ENCODE measurements at places on chromosomes 7 and 10.

- no peak for DNase-seq
Observed at GRCh38 chr7:4113271-4113670, 568.8 kb upstream of the FOXK1 start.

- no peak for DNase-seq
Observed at GRCh38 chr7:130273081-130273932, 6.6 kb downstream of the CPA2 start.

DNA sequence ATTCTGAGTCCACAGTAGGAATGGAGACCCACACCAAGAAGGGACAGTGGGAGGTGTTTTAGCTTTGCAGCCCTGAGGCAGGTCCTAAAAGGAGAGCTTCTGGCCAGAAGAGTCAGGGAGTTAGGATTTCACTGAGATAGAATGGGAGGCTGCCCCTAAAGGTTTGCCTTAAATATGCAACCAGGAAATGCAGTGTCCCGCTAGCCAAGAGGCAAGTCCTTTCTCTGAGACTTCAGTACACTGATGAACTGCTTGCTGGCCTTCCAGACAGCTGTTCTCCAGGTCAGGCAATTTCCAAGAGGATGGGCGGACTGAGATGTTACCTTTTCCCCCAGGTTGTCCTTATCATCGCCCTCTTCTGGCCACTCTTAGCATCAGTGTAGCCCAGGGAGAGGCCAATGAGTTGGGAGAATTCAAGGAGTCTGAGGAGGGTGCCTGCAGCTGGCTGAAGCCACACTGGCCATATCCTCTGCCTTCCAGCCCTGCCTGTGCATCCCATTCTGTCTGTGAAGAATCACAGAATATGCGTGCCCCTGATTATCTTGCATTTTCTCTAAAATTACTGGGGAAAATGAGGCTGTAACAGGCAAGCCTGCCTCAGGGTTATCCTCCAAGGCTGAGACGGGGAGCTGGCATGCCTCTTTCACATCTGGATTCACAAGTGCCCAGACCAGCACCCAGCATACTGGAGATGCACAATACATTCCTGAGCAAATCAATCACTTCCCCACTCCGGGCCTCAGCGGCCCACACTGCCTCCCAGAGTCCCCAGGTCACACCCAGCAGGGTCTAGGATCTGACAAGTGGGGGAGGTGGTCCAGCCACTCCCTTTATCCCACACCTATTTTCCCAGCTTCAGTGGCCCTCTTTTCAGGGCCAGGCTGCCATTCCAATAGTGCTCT is 2.4 kb downstream of the TLL2 start:
- peak; percentile 46 for DNase-seq

- DNase-seq, result no peak
Observed at GRCh38 chr7:133540096-133540860, 287.4 kb downstream of the EXOC4 start.

GRCh38 chr10:12388671-12389070 is 39.3 kb downstream of the CAMK1D start:
- no peak for DNase-seq

- DNase-seq, result no peak
Observed at GRCh38 chr10:14282276-14282675, 48.4 kb downstream of the FRMD4A start.

GRCh38 chr10:108735380-108735779 is 1187.9 kb downstream of the XPNPEP1 start:
- DNase-seq, result peak; percentile 52

DNA sequence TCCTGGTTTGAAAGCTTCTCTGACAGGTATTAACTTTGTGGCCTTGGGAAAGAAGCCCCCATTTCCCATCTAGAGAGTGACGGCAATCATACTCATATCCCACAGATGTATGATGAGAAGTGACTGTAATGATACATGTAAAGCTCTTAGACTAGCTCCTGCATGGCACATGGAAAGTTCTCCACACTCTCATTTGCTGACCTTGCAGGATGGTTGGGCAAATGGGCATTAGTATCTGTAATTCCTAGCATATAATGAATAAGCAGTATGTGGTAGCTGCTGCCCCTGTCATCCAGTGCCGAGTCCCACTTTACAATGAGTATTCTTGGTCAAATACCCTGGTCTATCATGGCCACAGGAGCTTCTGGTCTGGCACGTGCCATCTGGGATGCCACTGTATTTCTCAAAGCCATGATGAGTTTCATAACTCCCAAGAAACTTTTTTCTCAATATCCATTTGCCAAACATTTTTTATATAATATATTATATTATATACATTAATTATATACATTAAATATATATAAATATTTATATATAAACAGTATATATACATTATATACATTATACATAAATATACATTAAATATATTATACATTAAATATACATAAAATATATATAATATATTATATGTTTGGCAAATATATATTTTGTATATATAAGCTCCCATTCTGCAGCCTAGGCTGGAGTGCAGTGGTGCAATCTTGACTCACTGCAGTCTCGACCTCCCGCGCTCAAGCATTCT is 106.5 kb upstream of the FZD1 start:
- DNase-seq, result no peak

DNA sequence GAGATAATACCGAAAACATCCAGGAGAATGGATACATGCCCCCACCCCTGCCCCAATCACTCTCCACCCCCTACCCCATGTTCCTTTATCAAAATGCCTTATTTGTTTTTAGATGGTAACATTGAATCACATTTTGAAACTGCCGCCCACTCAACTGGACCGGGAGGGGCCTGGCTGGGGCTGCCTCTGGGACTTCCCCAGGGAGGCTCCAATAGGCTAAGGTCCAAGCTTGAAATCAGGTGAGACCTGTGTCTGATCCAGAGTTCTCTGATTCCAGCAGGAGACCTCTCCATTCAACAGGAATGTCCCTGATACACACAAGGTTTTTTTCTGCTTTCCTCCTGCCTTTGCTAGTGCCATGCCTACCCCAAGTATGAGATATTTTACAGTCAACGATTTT is 43.8 kb upstream of the ACSL5 start:
- DNase-seq, result no peak

GRCh38 chr10:103784723-103785418 is 70.5 kb downstream of the SH3PXD2A start:
- no peak for DNase-seq

GRCh38 chr10:60549686-60550085 is 160.0 kb upstream of the ANK3 start:
- no peak for DNase-seq

DNA sequence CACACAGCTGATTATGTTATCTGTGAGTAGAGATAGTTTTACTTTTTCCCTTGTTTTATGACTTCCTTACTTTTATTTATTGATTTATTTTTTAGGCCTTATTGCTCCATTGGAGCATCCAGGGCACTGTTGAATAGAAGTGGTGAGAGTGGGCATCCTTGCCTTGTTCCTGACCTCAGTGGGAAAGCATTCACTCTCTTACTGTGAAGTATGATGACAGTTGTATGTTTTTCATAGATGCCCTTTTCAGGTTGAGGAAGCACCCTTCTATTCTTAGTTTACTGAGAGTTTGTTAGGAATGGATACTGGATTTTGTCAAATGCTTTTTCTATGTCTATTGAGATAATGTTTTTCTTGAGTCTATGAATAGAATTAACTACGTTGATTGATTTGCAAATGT is 88.6 kb downstream of the XRCC2 start:
- no peak for DNase-seq

DNA sequence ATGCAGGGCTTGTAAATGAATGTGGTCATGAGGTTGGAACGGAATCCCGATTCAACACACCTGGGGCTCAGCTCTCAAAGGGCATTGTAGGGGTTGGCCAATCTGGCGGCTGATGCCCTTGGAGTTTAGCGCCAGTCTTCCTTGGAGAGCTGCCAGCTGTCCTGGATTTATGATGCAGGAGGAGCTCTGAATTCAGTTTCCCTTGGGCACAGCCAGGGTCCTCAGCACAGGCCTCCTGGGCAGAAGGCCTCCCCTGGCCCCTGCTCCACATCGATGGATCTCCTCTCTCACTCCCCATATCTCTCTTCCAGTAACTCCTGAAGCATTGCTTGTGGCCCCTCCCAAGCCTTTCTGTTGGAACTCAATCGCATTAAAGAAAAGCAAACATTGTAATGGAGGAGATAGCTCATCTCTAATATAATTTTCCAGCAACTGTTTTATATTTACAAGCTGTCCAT is 985 bp upstream of the CYTH3 start:
- no peak for DNase-seq

- DNase-seq, result no peak
Observed at GRCh38 chr7:151339651-151340382, 1.8 kb upstream of the NUB1 start.

GRCh38 chr7:54799792-54800191 is 40.8 kb upstream of the SEC61G start:
- no peak for DNase-seq

GRCh38 chr7:130615583-130615982 is 53.0 kb downstream of the COPG2 start:
- no peak for DNase-seq

DNA sequence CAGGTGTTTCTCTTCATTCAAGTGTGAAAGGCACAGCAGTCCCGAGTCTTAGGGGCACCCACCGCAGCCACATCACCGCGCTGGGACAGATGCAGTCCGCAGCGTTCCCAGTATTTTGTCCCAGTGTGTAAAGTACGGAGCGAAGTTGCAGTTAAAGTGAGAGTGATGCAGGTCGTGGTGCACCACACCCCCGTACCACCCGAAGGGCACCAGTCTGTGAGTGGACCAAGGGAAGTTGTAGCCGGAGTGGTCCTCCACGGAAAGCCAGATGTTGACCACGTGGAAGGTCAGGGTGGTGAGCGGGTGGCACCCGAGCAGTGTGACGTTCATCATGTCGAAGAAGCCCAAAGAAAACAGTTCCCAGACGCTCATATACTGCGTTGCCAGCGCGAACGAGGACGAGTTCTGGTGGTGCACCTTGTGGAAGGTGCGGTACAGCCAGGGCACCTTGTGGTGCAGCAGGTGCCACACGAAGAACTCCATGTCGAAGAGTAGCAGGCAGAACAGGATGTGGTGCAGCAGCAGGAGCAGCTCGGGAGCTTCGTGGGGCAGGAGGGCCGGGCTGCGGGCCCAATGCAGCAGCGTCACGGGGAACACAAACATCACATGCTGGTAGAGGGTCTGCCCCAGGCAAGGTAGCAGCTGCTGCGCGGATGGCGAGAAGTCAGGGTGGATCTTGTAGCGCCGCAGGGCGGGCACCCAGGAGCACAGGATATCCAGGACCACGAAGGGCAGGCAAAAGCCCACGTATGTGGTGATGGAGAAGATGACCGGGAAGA is 526 bp downstream of the CH25H start:
- no peak for DNase-seq

GRCh38 chr10:12484941-12485805 is 135.8 kb downstream of the CAMK1D start:
- no peak for DNase-seq

DNA sequence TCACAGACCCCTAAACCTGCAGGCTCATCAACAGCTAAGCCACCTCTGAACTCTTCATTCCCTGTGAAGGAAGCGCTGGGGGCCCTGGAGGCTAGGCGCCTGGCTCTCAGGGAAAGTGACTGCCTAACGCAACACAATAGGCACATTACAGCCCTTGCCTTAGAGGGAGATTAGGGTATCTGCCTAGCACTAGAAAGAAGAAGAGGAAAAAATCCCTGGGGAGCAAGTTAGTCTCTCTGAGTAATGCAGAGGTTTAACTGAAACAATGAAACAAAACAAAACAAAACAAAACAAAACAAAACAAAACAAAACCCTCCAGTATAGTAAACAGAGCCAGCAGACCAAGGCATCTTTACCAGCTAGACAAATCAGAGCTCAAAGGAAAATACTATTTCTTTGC is 2.6 kb downstream of the ZNF777 start:
- no peak for DNase-seq

DNA sequence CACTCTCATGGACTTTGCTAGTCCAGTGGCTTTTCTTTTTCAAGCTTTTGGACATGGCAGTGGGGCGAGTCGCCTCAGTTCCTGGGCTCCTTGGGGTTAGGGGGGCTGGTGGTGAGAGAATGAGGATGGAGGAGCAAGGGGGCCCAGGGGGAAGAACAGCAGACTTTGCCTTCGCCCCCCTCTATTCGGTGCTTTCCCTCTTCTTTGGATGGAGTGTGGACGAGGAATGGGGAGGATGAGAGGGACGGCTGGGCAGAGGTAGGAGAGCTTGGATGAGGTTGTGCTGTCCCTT is 255 bp downstream of the MAGI2 start:
- no peak for DNase-seq

DNA sequence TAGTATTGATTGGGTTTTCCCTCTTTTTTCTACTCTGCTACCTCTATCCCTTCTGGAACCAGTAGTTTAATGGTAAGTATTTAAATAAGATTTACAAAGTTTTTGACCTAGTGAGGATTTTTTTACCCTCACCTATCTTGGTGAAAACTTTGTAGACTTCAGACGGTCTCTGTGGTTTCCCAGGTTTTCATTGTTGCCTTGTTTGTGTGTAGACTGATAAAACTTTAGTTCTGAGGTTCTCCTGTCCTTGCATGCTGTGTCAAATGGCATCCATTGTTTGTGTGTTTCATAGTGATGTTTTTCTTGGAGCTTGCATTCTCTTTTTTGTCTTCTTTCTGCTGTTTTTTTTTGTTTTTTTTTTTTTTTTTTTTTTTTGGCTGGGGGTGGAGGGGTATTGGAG is 22.6 kb downstream of the ZNRF2 start:
- DNase-seq, result no peak

DNA sequence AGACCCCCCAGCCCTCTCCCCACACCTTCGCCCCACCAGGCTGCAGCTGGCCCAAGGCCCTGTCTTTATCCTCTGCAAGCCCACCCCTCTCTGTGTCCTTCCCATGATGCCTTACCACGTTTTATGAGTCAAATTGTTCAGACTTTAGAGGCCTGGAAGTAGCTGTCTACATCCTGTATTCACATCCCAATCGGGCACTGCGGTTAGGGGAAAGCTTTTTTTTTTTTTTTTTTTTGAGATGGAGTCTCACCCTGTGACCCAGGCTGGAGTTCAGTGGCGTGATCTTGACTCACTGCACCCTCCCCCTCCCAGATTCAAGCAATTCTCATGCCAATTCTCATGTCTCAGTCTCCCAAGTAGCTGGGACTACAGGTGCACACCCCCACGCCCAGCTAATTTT is 121.5 kb upstream of the SH2B2 start:
- DNase-seq, result no peak

DNA sequence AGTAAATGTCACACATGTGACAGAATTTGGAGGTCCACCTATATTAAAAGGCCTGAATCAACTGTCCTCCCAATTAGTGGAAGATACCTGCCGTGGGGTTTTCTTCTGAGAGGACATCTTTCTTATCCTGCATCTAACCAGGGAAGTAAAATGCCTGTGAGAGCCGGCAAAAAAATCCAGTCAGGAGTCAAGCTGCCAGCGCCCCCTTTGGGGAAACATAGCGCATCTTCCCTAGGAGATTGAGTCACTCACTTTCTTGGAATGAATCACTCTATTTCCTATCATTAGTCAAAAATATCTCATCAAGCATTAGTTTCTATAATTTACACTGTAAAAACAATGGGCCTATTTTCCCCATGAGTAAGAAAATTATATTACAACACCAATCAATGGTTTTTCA is 66.4 kb upstream of the ANK3 start:
- DNase-seq, result no peak

Measured in Caki2 (cell line).